PC-9 (cell line): ENCODE measurements at places on chromosomes 6 and 20.

DNA sequence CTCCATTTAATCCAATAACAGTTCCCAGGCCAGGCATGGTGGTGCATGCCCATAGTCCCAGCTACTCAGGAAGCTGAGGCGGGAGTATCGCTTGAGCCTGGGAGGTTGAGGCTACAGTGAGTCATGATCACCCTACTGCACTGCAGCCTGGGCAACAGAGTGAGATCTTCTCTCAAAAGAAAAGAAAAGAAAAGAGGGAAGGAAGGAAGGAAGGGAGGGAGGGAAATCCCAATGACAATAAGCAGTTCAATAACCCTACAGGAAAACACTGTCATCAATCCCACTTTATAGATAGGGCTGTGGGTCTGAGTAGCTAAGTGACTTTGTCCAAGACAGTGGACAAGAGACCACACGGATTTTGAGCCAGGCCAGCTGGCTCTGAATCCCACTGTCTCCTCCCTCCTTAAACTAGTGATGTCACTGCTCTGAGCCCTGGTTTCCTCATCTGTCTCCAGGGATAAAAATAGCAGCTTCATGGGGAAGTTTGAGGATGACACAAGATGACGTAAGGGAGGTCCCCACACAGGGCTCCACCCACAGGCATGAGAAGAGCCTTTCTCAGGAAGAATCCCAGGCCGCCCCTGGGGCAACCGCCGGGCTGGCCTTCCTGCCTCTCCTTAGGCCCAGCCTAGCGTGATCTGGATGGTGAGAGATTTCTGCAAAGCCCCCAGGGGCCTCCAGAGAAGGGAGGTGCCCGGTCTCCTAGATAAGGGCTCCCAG lies 7.2 kb upstream of the TRIB3 start:
- DNase-seq, result peak; percentile 60

DNA sequence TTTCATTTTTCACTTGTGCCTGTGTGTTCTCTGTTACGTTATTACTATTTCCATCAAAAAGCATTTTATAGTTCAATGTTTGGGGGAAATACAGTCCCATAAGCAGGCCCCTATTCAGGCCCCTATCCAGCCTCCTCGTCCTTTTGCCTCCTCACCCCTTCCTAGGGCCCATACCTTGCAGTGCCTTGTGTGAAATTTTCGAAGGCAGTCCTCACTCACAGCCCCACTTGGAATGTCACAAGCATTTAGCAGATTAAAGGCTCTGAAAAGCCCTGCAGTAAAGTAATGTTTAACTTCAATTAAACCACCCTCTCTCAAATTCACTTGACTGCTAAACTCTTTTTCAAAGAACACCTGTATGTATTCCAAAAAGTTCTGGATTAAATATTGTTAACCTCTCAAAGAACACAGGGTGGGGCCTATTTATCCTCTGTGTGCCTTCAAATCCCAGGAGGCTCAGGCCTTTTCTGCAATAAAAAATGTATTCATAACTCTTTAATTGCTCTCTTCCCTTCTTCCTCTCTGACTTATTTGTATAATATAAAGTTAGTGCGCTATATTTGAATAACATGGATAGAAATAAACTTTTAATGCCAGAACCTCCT lies 202.5 kb downstream of the FOXA2 start:
- DNase-seq, result no peak

DNA sequence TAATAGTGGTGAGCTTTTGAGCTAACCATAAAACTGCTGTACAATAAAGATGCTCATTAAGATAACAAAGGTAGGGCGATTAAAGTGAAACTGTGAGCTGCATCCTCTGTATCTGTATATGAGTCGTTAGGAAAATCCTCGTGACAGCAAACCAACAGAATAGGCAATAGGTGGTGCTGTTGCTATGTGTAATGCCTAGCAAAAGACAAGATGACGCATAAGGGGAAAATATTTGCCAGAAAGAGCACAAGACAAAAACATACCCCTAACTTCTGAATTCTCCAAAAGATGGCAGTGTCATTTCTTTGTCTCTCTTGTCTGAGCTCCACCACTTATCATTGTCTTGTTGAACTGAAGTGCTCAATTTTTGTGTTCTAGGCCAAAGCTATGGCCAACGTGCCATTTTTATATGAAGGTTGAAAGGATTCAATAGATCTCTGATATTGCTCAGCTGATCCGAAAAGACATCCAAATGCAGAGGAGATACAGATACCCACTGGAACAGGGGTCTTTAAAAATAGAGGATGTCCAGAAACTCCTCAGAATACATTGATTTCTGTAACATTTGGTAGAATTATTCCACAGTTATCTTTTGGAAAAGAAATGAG lies 56.3 kb upstream of the ANKEF1 start:
- DNase-seq, result peak; percentile 35

- no peak for DNase-seq
These were observed 78.5 kb downstream of the SSR1 start for GRCh38 chr6:7234547-7234946.

GRCh38 chr6:81486234-81486633 lies 266.2 kb downstream of the TENT5A start:
- no peak for DNase-seq

- DNase-seq, result no peak
These were observed 38.9 kb downstream of the ARHGAP40 start for GRCh38 chr20:38640521-38640920.

- no peak for DNase-seq
These were observed 10.4 kb downstream of the CHD6 start for GRCh38 chr20:41607791-41608190.

DNA sequence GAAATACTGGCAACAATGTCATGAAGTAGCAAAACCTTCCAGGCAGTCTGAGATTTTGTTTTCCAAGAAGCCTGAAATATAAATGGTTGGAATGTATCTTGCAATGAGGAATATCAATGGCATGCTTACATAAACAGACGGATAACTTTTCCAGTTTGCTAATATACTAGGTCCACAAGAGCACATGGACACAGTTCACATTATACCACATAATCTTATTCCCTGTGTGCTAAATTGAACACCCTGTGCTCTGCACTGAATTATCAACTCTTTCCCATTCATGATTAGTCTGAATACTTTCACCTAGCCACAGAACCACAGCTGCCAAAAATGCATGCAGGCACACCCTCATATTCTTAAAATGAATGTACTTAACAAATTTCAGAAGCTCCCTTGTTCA lies 274.3 kb downstream of the COL12A1 start:
- no peak for DNase-seq

DNA sequence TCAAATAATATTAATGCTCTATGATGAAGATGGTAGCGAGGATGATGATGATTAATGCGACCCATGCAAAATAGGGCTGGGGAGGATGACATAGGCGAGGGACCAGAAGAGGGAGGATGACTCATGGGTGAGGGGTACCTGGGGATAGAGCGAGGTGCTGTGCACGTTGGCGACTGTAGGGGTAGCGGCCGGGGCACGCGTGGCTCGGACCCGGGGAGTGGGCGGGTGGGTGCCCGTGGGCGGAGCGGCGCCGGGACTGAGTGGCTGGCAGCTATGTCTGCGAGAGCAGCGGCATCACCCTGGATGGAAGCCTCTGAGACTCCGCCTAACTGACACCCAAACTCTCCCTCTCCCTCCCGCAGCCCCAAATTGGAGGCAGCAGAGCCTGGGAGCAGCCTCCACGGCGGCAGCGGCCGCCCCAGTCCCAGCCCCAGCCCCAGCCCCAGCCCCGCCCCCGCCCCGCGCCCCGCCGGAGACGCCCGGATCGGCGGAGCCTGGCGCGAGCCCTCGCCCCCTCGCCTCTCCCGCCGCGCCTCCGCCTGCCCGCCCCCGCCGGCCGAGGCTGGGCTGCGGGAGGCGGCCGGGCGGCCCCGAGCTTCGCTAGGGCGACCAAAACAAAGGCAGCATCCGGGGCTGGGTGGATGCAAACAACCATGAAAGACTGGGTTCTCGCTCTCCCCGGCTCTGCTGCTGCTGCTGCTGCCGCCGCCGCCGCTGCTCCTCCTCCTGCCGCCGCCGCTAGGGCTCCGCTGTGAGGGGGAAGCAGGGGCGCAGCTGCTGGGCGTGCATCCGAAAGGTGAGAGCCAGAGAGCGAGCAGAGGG lies at the start of gene RIMS1:
Gene RIMS1, plus strand, starts transcription at position 367 of the 822 bp plus-strand sequence. CDS start 474 bp downstream, outside the sequence.
- DNase-seq, result no peak

DNA sequence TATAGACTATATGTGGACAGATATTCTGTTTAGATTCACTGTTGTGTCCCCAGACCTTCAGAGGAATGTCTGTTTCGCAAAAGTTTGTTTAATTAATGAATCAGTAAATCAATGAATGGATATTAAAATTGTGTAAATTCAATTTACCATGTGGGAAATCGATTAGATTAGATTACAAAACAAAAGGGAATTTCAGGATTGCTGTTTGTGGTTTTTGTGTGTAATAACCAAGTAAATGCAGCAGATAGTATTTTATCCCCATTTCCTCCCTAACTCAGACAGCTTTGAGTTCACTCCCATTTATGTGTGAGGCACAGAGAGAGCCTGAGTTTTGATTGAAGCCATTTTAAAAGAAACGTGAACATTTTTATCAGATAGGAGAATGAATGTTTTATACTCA lies 214.8 kb downstream of the ADGB start:
- peak; percentile 80 for DNase-seq

DNA sequence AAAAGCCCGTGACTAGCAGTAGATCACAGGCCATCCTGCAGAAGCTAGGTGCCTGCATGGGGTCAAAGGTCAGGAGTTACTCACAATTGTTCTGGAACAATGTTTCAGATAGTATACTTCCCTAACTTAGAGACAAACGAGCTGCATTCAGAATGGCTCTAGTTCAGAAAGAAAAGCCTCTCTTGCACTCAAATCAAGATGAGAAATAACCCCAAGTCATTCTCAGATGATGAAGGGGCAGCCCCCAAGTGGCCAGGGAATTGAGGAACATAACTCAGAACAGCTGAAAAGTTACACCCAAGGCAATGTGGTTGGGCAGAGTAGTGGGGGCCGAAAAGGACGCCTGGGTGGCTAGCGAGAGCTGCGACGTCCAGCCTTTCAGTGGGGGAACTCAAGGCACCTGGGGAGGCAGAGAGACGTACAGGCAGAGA lies 27.8 kb downstream of the FYN start:
- no peak for DNase-seq
